ENCODE measurements at places on chromosomes 11 and 22.
A peak's percentile ranks its signal among the peaks of the same experiment; 100 is the strongest.

DNA sequence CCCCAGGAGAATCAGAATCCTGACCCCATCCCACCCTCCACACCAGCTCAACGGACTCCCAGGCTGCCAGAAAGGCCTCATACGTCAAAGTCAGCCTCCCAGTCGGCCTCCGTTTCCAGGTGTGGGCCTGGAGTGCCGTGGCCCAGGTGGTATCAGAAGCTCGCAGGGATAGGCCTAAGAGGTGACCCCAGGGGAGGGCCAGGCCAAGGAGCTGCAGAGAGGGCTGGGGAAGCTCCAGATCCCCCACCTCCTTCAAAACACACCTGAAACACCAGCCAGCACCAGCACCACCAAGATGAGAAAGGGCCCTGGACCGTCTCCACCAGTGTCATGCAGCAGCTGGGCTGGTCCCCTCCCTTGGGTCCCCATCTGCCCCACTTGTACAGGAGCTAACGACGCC, 20.3 kb downstream of the ASCL2 start:
- DNase-seq, result no peak

DNA sequence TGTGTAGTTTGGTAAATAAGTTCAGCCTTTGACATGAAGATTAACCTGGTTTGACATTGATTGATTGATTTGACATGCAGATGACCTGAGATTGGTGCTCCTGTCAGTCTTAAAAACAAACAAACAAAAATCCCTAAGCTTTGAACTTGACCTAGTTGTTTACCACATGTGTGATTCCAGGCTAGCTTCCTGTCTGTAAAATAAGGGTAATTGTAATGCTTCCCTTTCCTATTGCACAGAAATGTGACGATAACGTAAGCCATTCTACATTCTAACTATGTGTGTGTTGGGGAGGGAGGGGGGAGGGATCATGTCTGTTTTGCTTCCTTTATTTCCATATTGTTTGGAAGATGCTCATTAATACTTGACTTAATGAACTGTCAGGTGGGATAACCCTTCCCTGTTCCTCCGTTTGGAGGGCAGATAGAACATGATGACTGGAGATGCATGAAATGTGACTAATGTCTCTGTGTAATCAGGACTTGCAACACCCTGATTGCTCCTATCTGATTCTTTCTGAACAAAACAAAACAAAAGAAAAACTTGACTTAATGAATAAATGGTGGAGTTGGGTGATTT, 106.1 kb upstream of the CLMP start:
- DNase-seq, result peak; percentile 49

GRCh38 chr22:35150183-35151107, 84.5 kb downstream of the ISX start:
- DNase-seq, result peak; percentile 17

- DNase-seq, result no peak
Observed at GRCh38 chr22:35072925-35073324, 7.0 kb downstream of the ISX start.

- no peak for DNase-seq
Observed at GRCh38 chr11:1225386-1226225, 2.7 kb downstream of the MUC5B start.

DNA sequence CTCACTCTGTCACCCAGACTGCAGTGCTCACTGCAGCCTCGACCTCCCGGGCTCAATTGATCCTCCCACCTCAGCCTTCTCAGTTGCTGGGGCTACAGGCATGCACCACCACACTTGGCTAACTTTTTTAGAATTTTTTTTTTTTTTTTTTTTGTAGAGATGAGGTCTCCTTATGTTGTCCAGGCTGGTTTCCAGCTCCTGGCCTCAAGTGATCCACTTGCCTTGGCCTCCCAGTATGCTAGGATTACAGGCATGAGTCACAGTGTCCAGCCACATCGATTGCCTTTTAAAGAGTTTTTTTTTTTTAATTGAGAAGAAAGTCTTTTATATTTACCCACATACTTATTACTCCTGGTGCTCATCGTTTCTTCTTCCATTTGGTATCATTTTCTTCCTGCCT, 30.0 kb downstream of the PARVG start:
- no peak for DNase-seq

- DNase-seq, result no peak
Observed at GRCh38 chr11:57380975-57381374, at the start of gene PRG3. PRG3 (minus strand) TSS chr11:57381150; CDS start chr11:57380708, 442 bp downstream.

DNA sequence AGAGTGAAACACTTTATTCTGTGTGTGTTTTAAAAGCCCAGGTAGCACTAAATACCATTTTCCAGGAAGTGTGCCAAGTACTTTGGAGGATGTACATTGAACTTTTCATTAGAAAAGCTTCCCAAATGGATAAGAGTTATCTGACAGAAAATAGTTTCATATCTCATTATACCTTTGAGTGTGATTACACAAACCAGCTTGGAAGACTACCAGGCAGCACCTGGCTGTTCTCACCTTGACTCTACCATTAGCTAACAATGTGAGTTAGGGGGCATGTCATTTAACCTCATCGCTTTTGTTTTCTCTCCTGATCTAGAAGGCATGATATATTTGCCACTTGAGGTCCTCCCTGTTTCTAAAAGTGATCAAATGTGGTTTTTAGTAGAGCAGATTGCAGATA, 50.2 kb downstream of the GRM5 start:
- no peak for DNase-seq

GRCh38 chr11:16781936-16782919, 43.8 kb downstream of the C11orf58 start:
- DNase-seq, result no peak

- DNase-seq, result no peak
Observed at GRCh38 chr11:127000291-127000968, at the start of gene KIRREL3. KIRREL3 (minus strand) TSS chr11:127000770.

DNA sequence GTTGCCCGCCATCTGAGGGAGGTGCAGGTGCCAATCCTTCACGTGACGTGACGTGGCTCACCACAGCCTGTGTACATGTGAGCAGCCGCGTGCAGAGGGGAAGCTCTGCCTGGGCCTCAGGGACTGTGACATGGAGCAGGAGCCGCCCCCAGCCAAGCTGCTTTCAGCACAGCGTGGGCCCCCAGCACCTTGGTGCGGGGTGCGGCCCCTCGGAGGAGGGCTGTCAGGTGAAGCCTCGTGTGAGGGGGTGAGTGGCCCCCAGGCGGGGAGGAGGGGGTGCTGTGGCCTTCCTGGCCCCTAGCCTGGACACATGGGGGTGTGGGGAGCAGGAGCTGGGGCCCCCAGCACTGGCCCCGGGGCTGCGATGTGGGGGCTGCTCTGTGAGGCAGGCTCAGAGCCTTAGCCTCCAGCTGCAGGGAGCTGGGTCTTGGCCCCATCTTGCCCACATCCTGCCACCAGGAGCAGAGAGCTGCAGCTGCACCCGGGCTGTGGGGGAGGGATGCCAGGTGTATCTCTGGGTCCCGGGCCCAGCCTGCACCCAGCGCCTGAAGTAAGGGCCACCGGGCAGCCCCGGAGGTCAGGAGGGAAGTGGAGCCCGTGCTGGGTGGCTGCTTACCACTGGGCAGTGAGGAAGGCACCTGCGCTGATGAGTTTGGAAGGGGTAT, at the start of gene ADORA2A:
Gene ADORA2A (plus strand): TSS at position 100 of the 665 bp plus-strand sequence. CDS start 5,806 bp downstream, outside the sequence.
- peak; percentile 87 for DNase-seq

DNA sequence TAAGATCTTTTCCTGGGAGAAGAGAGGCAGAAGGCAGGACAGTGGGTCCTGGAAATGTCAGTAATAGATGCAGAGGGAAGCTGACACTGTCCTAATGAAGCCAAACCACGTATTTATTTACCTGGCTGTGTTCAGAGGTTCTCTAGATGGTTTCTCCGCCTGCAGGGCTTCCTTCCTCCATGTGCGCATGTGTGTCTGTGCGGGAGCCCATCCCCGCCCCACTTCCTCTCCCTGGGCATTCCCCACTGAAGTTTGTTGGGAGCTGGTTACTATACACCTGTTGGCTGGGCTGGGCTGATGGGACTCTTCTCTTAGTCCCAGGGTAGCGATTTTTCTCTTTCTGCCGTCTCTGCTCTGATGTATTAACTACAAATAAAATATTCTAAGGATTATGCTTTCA, 204.9 kb upstream of the TBCEL start:
- DNase-seq, result no peak

- no peak for DNase-seq
Observed at GRCh38 chr11:27317751-27318150, 45.3 kb downstream of the CCDC34 start.

DNA sequence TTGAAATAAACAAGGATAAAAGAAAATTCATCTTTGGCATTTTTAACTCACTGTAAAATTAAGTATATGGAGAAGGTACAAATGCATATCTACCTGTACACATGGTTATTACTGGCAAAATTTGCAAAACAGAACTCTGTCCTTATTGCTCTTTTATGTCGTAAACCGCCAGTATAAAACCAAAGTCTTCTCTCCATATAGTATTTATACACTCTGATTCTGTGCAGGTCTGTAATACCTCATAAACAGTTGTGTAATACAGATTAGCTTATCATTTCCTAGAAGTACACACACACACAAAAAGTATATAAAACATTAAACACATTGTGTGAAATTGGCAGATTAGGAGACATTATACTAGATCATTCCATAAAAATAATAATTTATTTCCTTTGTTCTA, 406.6 kb upstream of the ANO3 start:
- no peak for DNase-seq

GRCh38 chr22:40348025-40348658, 1.8 kb downstream of the ADSL start:
- peak; percentile 62 for DNase-seq

- DNase-seq, result no peak
Observed at GRCh38 chr11:13224324-13224723, 53.3 kb upstream of the BMAL1 start.

GRCh38 chr11:57458410-57459163, 1.7 kb upstream of the RTN4RL2 start:
- DNase-seq, result peak; percentile 18

DNA sequence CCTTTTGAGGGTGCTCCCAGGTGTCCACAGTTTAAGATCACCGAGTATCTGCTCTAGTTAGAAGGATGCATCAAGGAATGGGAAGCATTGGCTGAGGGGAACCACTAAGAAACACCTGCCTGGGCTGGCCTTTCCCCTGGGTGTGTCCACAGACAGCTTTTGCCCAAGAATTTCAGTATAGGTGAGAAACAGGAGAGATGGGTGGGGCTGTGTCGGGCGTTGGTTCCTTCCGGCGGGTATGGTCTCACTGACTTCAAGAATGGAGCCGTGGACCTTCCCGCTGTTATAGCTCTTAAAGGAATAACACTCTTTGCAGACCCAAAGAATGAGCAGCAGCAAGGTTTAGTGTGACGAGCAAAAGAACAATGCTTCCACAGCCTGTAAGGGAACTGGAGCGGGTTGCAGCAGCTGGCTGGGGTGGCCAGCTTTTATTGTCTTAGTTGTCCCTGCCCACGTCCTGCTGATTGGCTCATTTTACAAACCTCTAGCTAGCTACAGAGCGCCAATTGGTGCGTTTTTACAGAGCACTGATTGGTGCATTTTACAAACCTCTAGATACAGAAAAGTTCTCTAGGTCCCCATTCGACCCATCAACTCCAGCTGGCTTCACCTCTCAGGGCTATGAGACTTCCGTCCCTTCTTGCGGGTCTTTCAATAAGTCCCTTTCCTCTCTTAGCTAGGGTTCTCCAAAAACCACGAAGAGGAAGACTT, 2.4 kb downstream of the FADS1 start:
- no peak for DNase-seq

- DNase-seq, result no peak
Observed at GRCh38 chr22:45926433-45926832, 50.5 kb downstream of the WNT7B start.
